ENCODE measurements at places on chromosomes 7 and 10.

DNA sequence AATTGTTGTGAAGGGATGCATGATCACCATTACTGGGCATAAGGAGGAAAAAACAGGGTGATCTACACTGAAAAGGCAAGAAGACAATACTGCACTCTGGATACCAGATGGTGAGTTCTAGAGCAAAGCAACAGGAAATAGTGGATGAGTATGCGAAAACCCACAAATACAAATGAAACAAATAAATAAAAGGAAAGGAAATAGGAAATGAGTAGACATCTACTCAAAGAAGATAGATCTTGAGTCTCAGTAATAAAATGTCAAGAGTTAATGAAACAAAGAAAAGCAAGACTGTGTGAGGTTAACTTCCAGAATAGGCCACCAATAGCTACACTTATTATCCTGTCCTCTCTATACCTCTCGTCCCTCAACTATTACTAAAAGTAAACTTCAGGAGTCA, 11.7 kb downstream of the ORC5 start:
- DNase-seq: no peak

GRCh38 chr7:192701-193480, 520 bp downstream of the FAM20C start:
- no peak for DNase-seq

DNA sequence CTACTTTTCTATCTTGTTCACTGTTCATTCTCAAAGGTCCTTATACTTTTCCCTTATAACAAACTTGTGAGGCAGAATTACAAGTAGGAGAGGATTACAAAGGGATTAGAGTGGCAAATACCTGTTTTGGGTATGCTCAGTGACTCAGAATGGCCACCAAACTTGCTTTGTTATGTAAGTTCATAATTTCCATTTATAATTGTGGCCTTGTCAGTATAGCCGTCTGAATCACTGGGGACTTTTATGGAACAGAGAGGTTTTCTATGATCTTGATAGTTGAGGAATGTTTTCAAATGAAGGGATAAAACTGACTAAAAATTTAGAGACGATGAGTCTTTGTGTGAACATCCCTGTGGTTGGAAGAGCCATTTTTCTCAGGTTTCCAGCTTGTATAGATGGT, 116.2 kb downstream of the SND1 start:
- no peak for DNase-seq

GRCh38 chr10:130022511-130023299, 58.6 kb upstream of the EBF3 start:
- DNase-seq: no peak

DNA sequence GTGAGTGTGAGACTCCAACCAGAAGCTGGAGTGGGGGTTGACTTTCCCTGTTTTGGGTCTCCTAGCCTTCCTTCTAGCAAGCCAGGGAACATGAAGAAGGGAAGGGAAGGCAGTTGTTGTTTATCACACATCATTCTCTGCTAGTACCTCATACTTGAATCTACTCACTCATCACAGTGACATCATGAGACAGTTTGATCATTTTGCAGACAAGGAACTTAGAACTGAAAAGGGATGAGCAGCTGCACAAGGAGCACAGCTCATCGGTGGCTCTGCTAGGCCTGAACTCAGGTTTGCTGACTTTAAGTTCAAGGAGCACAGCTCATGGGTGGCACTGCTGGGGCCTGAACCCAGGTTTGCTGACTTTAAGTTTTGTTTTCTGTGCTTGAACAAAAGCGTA, 19.2 kb downstream of the PRXL2A start:
- no peak for DNase-seq

DNA sequence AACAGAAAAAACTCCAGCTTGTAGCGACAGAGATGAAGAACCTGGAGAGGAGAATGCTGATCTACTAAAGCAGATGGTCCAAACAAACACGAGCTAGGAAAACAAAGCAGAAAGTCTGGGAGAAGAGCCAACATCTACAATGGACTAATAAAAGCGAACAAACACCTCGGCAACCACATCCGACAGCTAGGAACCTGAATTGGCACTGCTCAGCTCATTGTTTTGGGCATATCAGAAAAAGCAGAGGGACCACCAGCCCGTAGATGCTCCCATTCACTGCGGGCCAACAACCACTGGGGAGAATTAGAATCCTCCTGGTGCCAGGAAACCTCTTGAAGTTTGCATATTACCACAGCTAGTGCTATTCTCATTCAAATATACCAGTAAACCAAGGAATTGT, 204.7 kb downstream of the NXPH1 start:
- no peak for DNase-seq
